ENCODE measurements at places on chromosomes 11 and 22.

GRCh38 chr11:2316169-2316962, 14.6 kb downstream of the TSPAN32 start:
- DNase-seq: no peak

- DNase-seq: no peak
Measured at GRCh38 chr11:124672536-124673215, 863 bp downstream of the SIAE start.

- DNase-seq: no peak
Measured at GRCh38 chr22:49136816-49137180, 690.9 kb downstream of the BRD1 start.

DNA sequence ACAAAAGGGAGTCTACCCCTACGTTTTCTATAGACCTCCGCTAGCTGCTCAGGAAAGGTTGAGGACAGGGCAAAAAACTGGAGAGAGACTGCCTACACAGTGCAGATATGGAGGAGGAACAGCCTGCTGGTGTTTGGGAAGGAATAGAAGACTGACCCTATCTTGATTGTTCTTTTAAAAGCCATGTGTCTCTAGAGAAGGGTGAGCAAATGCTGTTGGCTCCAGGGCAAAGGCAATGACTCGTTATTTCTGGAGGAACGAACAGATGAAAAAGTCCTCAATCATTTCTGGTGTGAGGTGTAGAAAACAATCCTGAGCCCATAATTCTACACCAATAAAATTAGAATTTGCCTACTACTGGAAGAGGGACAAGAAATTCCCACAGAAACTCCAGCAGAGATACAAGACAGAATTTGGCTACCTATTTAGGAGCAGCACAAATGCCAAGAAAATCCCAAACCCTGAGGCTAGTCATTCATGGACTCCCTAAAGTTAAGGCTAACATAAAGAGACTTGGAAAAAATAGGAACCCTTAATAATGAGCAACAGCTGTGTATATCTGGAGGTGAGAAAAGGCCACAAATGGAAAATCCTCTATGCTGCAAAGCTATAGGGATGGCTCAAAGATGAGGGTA, 1206.3 kb upstream of the CNTN5 start:
- no peak for DNase-seq

DNA sequence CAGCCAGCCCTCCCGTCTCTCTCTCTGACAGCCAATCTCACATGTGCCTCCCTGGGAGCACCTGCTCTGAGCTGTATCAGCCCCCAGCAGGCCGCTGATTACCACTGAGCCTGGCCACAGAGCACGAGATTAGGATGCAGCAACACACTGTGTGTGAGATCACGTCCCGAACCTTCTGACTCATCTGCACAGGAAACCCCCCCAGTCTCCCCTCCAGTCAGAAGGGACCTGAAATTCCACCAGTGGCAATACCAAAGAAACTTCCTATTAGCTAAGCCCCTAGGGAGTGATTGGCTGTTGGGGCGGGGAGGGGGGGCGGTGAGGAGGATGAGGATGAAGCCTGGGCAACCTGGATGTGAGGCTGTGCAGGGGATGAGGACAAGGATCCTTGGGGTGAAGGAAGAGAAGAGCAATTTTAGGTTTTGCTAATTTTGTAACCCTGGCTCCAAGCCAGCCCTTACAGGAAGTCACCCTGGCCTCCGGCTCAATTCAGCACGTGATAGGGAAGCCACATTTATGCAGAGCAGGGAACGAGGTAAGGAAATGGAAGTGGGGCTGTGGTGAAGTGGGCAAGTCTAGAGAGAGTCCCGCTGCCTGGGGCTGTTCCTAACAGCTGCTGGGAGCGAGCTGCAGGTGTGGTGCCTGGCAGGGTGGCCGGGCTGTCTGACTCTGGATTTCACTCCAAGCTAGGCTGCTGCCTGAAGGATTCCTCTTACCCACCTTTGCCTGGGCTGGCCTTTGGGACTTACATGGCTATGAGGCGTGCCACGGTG, 1.9 kb downstream of the SLC43A3 start:
- peak; percentile 64 for DNase-seq

All from fibroblast of skin of left biceps (primary cell).